ENCODE measurements at places on chromosomes 2 and 18.

DNA sequence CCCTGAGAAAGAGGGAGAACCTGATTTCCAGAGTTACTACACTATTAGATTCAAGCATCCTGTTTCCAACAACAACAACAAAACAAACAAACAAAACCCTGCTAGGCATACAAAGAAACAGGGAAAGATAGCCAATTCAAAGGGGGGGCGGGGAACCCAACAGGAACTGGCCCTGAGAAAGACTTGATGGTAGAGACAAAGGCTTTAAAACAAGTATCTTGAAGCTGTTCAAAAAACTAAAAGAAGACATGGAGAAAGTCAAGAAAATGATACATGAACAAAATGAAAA is 147.1 kb downstream of the THADA start:
- no peak overlapping the region for H3K4me3 ChIP-seq
- H3K36me3 ChIP-seq = no peaks in the 10 kb centered on the region
- H3K4me1 ChIP-seq = peaks cover 25% of the 10 kb centered on the region
- H3K27ac ChIP-seq = no peak overlapping the region

DNA sequence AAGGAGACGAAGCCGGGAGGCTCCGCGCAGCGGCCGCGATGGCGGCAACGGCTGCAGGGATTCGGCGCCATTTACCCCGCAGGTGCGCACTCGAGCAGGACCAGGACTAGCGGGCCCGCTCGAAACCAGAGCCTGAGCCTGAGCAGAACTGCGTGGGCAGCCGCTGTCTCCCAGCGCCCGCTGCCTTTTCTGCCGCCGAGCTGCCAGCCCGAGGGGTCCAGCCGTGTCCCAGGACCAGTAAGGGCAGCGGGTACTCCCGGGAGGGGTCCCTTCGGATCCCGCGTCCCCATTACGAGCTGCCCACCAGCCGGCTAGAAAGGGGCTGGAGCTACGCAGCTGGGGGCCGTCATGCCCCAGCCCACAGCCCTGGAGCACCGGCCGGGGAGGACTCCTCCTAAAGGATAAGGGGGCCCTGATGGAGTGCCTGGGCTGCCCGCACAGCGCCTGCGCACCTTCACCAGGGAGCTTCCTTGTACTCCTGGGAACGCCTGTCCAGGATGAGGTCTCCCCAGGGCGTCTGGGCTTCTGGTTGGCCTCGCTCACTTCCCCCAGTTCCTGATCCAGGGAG is 9.9 kb downstream of the ALPP start:
- H3K4me3 ChIP-seq = no peak overlapping the region
- H3K27me3 ChIP-seq = peaks cover 22% of the 10 kb centered on the region
- no peak overlapping the region for H3K27ac ChIP-seq
- no peak for DNase-seq

GRCh38 chr18:60732143-60732542 is 359.6 kb upstream of the MC4R start:
- H3K4me3 ChIP-seq = no peak overlapping the region
- H3K27ac ChIP-seq = no peak overlapping the region
- DNase-seq = no peak

DNA sequence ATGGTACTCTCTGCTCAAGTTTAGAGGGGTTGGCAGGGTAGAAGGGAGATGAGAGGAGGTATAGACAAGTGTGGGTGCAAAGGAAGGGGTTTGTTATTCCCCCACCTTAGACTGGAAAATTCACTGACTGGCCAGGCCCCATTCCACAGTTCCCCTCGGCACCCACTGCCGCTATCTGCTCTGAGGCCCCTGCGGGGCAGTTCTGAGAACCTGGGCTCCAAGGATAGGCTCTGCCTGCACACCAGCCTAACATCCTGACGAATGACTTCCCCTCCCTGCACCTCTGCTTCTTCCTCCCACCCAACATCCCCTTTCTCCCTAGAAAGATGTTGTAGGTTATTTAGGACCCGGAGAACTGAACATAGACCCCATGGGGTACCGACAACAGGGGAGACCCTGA is 303.9 kb upstream of the HDAC4 start:
- DNase-seq = no peak
- H3K4me3 ChIP-seq = no peak overlapping the region
- no peaks in the 10 kb centered on the region for H3K27me3 ChIP-seq
- H3K36me3 ChIP-seq = no peaks in the 10 kb centered on the region

DNA sequence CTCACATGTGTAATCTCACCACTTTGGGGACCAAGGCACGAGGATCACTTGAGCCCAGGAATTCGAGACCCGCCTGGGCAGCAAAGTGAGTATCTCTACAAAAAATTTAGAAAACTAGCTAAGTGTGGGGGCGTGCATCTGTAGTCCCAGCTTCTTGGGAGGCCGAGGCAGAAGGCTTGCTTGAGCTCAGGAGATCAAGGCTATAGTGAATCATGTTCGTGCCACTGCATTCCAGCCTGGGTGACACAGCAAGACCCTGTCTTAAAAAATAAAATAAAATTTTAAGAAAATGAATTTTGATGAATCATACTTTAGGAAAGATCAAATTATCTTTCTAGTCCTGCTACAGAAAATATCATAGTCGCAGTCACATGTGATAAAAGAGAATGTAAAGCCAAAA is 46.9 kb downstream of the CABYR start:
- H3K27ac ChIP-seq = no peak overlapping the region
- H3K36me3 ChIP-seq = no peaks in the 10 kb centered on the region
- no peaks in the 10 kb centered on the region for H3K4me1 ChIP-seq
- H3K27me3 ChIP-seq = no peaks in the 10 kb centered on the region

DNA sequence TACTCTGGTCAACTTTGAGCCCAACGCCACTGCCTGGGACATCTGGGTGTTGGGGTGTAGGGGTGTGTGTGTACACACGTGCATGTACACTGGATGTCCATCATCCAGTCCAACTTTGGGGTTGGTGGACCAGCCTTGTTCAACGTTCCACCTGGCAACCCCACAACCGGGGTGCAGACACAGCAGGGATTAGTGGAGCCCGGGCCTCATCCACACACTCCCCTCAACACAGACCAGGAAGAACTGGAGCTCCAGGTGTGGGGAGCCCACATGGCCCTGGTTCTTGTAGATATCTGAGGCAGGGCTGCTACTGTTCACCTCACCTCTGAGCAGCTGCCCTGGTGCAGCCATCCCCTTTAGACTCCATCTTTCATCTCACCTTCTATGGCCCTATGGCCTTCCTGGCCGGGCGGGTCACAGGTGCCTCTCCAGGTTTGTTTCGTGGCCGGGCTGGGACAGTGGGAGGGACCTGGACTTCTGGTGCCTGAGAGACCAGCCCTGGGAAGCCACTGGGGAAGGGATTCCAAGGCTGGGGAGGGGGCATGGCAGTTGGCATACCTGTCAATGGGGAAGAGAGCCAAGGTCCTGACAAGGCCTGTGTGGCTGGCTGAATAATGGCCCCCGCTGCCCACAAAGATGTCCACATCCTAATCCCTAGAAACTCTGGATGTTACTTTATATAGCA is 7.5 kb downstream of the NEU2 start:
- H3K27ac ChIP-seq = no peak overlapping the region
- no peak for DNase-seq
- H3K27me3 ChIP-seq = no peaks in the 10 kb centered on the region
- H3K36me3 ChIP-seq = no peaks in the 10 kb centered on the region
- no peak overlapping the region for H3K4me3 ChIP-seq

- H3K27ac ChIP-seq = peak within 1 kb of the TSS; percentile 44
- DNase-seq = peak; percentile 66
- no peaks in the 10 kb centered on the region for H3K36me3 ChIP-seq
- H3K27me3 ChIP-seq = no peaks in the 10 kb centered on the region
- H3K4me3 ChIP-seq = no peak within 1 kb of the TSS
- no peaks in the 10 kb centered on the region for H3K4me1 ChIP-seq
Measured at GRCh38 chr2:74648009-74648443, at the start of gene M1AP. Gene M1AP, minus strand, starts transcription at chr2:74648330. Its CDS starts 8,055 bp downstream, at chr2:74640275.

GRCh38 chr18:76528477-76529432 is 33.7 kb upstream of the ZNF516 start:
- no peaks in the 10 kb centered on the region for H3K27me3 ChIP-seq
- DNase-seq = peak; percentile 47
- H3K36me3 ChIP-seq = no peaks in the 10 kb centered on the region
- peak overlapping the region; percentile 51 for H3K27ac ChIP-seq

- no peaks in the 10 kb centered on the region for H3K27me3 ChIP-seq
- no peak overlapping the region for H3K4me3 ChIP-seq
- no peaks in the 10 kb centered on the region for H3K4me1 ChIP-seq
- peak; percentile 29 for DNase-seq
Measured at GRCh38 chr2:38274286-38275276, 102.5 kb downstream of the ATL2 start.

DNA sequence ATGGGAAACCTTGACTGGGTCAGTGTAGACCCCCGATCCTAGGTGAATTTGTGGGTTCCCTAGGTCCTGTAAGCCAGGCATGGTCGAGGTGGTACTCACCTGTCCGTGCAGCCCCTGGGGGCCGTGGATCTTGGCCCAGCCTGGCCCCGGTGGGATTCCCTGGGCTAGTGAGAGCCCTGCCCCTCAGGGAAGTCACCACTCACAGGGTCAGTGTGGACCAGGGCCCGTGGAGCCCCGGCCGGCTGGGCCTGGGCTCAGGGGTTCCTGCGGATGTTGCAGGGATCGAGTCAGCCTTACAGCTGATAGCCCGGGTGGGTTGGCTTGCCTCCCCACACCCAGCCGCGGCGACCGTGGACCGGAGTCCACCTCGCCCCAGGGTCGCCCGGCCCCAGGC is 528 bp downstream of the ATG9A start:
- no peaks in the 10 kb centered on the region for H3K27me3 ChIP-seq
- DNase-seq = no peak
- H3K36me3 ChIP-seq = peaks cover 42% of the 10 kb centered on the region
- peak overlapping the region; percentile 70 for H3K4me3 ChIP-seq
- H3K4me1 ChIP-seq = peaks cover 24% of the 10 kb centered on the region

GRCh38 chr2:134943540-134943939 is 24.9 kb downstream of the CCNT2 start:
- no peaks in the 10 kb centered on the region for H3K4me1 ChIP-seq
- no peak for DNase-seq
- no peak overlapping the region for H3K4me3 ChIP-seq
- no peaks in the 10 kb centered on the region for H3K27me3 ChIP-seq
- H3K27ac ChIP-seq = no peak overlapping the region
- peaks cover 11% of the 10 kb centered on the region for H3K36me3 ChIP-seq

DNA sequence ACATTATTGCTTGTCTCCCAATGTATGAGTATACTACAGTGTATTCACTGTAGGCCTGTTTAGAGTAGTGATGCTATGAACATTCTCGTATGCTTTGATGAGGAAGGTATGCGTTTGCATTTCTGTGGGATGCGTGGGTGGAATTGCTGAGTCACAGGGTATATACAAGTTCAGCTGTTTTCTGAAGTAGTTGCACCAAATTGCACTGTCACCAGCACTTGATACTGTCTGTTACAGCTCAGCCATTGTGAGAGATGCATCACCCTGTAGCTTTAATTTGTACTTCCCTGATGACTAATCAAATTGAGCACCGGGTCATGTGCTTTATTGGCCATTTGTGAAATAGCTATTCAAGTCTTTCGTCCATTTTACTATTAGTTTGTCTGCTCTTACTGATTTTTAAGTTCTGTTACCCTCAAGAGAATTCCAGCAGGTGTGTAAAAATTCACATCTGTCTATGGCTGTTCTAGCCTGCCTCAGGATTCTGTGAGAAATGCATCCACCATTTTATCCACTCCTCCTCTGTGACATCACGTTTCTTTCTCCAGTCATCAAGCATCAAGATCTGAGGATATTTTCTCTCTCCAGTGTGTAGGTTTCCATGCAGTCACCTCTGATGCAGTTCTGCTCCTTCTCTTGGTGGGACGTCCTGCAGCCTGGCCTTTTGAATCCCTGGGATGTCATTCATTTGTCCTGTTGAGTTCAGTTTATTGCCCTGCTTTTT is 72.5 kb downstream of the DGKD start:
- DNase-seq = no peak
- H3K27ac ChIP-seq = no peak overlapping the region
- H3K4me3 ChIP-seq = no peak overlapping the region

- H3K27me3 ChIP-seq = no peaks in the 10 kb centered on the region
- DNase-seq = no peak
- no peak overlapping the region for H3K27ac ChIP-seq
- no peaks in the 10 kb centered on the region for H3K36me3 ChIP-seq
Measured at GRCh38 chr18:57194622-57195021, 47.7 kb downstream of the BOD1L2 start.

DNA sequence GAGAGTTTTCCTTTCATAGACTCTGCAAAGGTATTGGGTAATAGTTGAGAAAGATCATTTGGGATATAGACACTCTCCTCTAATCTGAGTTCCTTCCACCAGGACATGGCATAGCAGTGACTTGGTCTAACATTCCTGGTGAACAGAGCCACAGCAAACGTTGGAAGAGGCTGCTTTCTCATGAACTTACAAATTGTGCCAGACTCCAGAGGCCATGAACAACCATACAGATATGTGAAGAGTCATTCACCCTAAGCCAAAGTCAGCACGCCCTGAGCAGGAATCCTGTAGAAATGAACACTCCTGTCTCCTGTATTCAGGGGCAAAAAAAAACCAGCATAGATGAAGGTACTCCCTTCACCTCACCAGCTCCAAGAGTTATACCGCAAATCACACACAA is 152.8 kb downstream of the TMEM18 start:
- no peaks in the 10 kb centered on the region for H3K27me3 ChIP-seq
- H3K4me3 ChIP-seq = no peak overlapping the region
- no peaks in the 10 kb centered on the region for H3K36me3 ChIP-seq
- no peak for DNase-seq

DNA sequence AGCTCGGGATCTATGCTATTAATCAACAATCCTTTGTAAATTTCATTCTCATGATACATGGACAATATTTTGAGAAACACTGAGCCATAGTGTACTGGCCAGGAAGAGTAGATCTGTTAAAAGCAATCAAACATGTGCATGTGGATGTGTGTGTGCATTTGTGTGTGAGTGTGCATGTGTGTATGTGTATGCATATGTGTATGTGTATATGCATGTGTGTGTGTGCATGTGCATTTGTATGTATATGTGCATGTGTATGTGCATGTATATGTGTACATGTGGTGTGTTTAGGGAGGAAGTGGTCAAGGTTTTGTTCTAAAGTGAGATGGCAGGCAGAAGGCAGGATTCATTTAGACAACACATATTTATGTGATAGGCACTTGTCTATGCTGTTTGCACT is 623.8 kb downstream of the ADCYAP1 start:
- H3K4me3 ChIP-seq = no peak overlapping the region
- no peak for DNase-seq
- H3K4me1 ChIP-seq = no peaks in the 10 kb centered on the region
- no peak overlapping the region for H3K27ac ChIP-seq
- H3K27me3 ChIP-seq = no peaks in the 10 kb centered on the region
- no peaks in the 10 kb centered on the region for H3K36me3 ChIP-seq

DNA sequence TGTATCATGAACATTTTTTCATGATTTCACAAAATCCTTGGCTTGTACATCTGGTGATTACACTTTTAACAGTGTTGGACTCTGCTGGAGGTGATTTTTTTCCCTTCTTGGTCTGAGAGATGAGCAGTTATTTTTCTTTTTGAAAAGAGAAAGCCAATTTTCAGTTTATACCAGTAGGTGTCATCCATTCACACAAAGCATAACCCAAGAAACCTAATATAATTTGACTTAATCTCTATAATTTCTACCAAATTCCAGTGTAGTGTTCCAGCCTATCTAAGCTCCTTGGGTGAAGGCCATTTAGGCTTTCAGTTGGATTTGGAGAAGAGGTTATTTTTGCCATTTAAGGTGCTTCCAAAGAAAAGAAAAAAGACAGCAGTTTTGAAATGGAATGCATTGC is 7.7 kb upstream of the ICOS start:
- H3K27ac ChIP-seq = no peak overlapping the region
- no peaks in the 10 kb centered on the region for H3K27me3 ChIP-seq
- no peak for DNase-seq
- no peak overlapping the region for H3K4me3 ChIP-seq
- H3K36me3 ChIP-seq = no peaks in the 10 kb centered on the region
